ENCODE measurements at places on chromosomes 5 and 9.
A peak's percentile ranks its signal among the peaks of the same experiment; 100 is the strongest.

DNA sequence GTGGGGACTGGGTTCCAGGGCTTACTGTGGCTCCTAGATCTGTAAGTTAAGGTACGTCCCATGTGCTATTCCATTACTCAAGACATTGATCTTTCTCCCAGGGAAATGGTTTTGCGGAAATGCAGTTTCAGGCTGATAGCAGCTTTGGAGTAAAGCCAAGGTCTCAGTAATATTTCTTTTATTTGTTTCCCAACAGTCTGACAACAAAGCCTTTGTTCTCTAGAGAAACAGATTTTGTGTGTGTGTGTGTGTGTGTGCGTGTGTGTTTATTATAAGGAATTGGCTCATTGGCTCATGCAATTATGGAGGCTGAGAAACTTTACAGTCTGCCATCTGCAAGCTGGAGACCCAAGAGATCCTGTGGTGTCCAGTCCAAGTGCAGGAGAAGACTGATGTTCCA lies 12.1 kb upstream of the POC5 start:
- no peak for DNase-seq

DNA sequence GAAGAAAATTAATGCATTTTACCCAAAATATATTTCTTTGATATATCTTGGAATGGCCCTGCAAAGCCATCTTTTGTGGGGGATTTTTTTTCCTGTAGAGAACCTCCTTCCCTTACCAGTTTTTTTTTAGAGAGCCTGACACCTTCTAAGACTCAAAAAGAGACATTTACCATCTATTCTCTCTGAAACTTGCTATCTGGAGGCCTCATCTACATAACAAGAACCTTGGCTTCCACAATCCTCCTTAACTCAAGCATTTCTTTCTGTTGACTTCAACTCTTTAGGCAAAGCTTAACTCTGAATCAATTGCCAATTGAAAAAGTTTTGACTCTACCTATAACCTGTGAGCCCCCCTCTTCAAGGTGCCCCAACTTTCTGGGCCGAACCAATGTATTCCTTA lies 6.2 kb downstream of the SLC45A2 start:
- no peak for DNase-seq

DNA sequence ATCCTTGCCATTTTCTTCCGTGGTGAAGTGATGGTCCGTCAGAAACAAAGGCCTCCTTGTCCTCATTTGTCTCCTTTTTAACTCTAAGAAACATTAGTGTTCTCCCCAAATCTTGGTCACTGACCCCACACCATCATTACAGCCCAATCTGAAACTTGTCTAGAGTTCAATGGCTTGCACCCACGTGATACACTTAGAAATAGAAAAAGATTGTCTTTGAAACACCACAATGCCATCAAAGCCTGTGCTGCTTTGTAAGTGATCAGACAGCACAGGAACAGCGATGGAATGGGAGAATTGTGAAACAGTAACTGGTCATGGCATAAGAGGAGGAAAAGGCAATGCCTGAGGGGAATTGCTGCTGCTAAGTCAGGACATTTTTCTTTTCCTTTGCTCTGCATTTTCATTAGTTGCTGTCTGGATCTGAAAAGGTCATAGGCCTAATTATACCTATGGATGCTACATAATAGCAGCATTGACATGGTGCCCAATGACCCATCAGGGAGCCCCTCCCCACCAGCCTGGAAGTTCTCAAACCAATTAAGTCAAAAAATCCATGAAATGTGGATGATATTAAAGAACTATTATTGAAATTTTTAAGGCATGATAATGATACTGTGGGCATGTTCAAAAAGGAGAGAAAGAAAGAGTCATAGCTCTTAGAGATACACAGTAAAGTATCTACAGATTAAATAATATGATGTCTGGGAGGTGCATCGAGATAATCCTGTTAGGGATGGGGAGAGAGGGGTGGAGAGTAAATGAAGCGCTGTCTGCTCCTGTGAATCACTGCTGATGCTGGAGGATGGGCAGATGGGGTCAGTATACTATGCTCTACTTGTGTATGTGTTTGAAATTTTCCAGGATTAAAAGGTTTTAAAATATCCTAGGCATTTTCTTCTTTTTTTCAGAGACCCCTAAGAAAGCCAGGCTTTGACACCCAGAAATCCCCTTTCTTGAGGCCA lies 83.6 kb downstream of the ENC1 start:
- DNase-seq: peak; percentile 64

- DNase-seq: peak; percentile 13
Measured at GRCh38 chr9:86614871-86615849, 260.9 kb upstream of the TUT7 start.

GRCh38 chr9:121249563-121249962 lies 18.4 kb upstream of the GSN start:
- DNase-seq: no peak

DNA sequence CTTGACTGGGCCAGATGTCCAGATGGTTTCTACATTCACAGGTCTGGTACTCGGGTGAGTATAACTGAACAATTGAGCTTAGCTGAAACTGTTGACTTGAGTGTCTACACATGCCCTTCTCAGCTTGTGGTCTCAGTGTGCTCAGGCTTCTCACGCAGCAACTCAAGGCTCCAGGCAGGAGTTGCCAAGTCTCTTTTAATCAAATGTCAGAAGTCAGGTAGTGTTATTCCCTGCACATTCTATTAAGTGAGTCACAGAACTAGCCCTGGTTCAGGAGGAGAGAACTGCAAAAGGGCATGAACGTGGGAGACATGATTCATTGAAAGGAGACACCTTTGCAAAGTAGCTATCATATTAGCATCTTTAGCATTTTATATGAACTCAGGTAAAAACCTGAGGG lies 199.3 kb upstream of the ACTBL2 start:
- peak; percentile 8 for DNase-seq

- peak; percentile 4 for DNase-seq
Measured at GRCh38 chr5:114018186-114018585, 343.7 kb upstream of the KCNN2 start.

DNA sequence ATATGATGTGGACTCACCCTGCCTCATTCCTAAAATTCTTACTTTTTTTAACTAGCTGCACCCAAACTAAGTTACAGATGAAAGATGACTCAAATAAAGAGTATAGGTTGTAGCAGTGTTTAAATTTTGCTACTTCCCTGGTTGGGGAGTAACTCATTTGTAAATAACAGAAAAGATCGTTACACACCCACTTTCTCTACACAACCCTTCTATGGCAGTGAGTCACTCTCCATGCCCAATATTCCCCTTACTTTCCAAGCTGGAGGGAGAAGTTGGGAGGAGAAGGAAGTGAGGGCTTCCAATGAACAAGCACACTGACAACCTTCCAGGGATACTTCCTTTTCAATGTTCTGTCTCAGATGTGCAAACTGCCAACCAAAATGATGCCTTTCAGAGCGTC lies 1.9 kb downstream of the RASEF start:
- DNase-seq: peak; percentile 26

DNA sequence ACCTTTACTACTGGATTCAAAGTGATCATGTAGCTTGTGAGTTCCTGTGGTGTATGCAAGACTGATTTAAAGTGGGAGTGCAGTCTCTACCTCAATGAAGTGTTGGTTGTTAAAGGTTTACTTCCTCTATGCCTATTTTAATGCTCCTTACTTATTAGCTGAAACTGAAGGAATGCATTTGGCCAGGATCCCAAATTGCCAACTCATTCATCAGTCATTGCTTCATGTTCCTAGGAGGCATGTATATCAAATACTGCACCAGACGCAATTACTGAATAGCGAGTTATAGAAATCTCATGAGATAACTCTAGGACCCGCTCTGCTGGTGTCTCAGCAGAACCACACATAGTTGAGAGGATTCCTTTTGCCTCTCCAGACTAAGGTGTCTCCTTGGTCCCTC lies 143.0 kb upstream of the RPS23 start:
- peak; percentile 93 for DNase-seq

- DNase-seq: no peak
Measured at GRCh38 chr5:124546643-124547042, 199.8 kb downstream of the ZNF608 start.

DNA sequence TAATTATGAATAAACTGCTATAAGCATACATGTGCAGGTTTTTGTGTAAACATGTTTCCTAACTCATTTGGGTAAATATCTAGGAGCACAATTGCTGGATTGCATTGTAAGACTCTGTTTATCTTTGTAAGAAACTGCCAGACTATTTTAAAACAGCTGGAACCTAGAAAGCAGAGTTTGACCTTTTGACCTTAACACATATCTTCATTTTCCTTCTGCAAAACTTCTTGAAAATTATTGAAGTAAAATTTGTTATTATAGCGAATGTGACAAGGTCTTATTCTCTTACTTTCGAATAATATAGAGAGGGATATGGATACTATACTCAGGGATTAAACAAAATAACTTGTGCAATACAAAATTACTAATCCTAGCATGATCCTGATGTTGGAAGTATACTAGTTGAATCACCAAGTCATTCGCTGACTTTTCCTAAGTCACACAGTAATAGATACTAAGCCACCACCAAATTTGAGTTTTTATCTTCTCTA lies 3.2 kb upstream of the ANXA1 start:
- peak; percentile 77 for DNase-seq

GRCh38 chr9:91176426-91176825 lies 185.3 kb downstream of the AUH start:
- DNase-seq: no peak

- DNase-seq: no peak
Measured at GRCh38 chr9:94948567-94949235, 222.2 kb downstream of the AOPEP start.

- peak; percentile 13 for DNase-seq
Measured at GRCh38 chr5:139204196-139204595, 6.0 kb upstream of the SIL1 start.

- peak; percentile 92 for DNase-seq
Measured at GRCh38 chr9:130912932-130913598, 16.5 kb upstream of the QRFP start.

- no peak for DNase-seq
Measured at GRCh38 chr9:477193-477592, 262.5 kb downstream of the DOCK8 start.

DNA sequence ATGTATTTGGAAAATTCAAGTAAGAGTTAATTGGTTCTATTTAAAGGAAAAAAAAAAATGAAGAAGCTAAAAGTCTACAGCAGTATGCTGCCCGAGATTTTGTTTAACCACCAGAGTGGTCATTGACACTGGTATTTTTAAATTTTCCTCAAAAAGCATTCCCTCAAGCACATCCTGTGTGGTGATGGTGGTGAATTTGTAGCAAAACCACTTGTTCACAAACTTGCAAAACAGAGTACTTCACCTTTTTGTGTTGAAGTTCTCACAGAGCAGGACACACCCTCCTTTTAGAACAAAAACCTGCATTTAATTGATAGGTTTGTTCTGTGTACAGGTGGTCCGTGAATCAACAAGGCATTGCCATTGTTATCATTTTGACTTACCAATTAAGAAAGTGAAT lies 374.2 kb downstream of the EFNA5 start:
- DNase-seq: no peak

- DNase-seq: no peak
Measured at GRCh38 chr5:139371482-139372435, 11.3 kb downstream of the SLC23A1 start.

GRCh38 chr9:116451500-116452115 lies 235.5 kb upstream of the TRIM32 start:
- no peak for DNase-seq

- DNase-seq: no peak
Measured at GRCh38 chr5:157193699-157194424, 13.2 kb downstream of the ITK start.

DNA sequence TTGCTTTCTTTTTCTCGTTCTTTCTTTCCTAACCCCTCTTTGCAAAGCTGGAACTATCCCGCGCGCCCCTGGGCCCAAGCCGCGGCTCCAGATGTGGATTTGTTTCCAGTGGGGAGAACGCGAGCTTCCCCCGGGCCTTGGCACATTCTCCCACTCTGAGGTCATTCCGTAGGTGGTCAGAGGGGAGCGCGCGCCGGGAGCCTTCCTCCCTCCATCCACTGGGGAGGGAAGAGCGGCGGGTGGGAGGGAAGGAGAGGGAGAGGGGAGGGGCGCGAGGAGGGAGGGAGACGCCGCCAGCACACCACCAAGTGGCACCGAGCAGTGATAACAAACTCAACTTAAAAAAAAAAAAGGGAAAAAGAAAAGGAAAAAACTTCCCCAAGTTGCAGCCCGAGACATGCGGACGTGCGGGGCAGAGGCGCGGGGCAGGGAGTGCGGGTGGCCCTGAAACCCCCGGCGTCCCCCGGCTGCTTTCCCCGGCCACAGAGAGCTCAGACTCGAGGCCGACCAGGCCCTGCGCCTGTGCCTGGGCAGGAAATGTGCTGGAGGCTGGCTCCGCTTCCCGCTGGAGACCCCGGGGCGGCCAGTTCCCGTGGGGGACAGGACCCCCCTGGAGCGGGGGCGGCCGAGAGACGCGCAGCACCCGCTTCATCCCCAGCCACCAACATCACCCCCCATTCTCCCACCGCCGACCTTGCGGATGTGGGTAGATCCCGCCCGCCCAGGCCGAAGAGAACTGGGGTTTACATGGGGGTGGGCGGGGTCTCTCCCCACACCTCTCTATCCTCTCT lies 3.1 kb downstream of the IER5L start:
- DNase-seq: peak; percentile 90

DNA sequence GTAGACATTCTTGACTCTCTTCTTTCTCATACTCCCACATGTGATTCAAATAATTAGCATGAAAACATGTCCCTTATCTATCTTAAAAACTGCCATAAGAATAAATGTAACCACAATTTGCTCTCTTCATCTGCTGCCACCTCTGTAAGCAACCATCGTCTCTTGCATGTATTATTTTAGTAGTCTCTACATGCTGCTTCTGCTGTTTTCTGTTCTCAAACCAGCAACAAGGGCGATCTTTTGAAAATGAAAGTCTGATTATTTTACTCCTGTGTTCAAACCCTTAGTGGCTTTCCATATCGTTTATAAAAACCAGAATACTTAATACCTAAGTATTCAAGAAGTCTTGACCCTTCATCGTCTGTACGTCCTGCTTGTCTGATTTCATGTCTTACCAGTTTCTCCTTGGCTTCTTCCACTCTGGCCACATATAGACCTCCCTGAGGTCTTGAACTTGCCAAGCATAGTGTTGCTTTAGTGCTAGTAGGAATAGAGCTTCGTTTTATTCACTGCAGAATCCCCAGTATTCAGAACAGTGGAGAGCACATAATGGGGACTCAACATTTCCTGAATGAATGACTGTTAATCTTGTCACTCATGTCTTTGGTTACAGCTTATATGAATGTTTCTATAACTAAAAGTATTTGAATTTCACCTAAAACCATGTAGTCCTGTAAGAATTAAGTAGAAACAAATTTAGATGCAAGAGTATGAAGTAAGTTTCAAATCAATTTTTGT lies 10.6 kb downstream of the CDC42SE2 start:
- DNase-seq: no peak

DNA sequence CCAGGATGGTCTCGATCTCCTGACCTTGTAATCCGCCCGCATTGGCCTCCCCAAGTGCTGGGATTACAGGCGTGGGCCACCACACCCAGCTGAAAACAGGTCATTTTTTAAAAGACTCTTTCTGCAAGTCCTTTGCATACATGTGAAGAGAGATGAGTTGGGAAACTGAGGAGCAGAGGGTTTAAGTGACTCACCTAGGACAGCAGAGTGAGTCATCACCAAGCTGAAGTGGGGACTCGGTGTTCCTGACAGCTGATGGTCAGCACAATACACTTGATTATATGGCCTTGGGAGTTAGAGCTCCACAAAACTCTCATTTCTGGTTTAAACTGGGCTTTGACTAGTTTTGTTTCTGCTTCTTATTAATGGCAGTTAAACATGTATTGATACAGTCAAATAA lies 38.1 kb upstream of the SSBP2 start:
- DNase-seq: peak; percentile 59
